Iris pigment epithelial cell (primary cell): ENCODE measurements at places on chromosomes 16 and 17.

DNA sequence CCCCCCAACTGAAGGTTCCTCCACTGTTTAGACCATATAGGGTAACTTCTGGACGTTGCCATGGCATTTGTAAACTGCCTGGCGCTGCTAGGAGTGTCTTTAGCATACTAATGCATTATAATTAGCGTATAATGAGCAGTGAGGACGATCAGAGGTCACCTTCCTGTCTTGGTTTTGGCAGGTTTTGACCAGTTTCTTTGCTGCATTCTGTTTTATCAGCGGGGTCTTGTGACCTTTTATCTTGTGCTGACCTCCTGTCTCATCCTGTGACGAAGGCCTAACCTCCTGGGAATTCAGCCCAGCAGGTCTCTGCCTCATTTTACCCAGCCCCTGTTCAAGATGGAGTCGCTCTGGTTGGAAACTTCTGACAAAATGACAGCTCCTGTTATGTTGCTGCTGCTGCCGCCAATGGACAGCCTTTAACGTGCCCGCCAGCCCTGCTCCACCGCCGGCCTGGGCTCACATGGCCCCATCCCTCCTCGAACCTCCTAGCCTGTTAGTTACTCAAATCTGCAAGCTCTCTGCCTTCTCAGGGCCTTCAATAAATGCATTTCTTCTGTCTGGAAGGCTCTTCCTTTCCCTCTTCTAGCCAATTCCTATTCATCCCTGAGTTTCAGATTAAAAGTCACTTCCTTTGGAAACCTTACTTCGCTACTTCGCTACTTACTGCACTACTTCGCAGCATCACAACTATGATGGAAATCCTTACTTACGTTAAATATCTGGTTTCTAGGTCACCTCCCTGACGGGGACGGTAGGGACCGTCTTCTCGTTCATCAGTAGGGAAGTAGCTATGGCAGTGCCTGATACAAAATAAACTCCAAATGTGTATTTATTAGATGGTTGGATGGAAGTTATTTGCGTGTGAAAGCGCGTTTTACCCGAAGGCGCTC is 640 bp upstream of the NAGLU start:
- no peak for DNase-seq

- DNase-seq = no peak
These were observed 126.0 kb upstream of the GOT2 start for GRCh38 chr16:58859958-58860669.

- DNase-seq = no peak
These were observed 43.8 kb upstream of the NF1 start for GRCh38 chr17:31050948-31051347.

DNA sequence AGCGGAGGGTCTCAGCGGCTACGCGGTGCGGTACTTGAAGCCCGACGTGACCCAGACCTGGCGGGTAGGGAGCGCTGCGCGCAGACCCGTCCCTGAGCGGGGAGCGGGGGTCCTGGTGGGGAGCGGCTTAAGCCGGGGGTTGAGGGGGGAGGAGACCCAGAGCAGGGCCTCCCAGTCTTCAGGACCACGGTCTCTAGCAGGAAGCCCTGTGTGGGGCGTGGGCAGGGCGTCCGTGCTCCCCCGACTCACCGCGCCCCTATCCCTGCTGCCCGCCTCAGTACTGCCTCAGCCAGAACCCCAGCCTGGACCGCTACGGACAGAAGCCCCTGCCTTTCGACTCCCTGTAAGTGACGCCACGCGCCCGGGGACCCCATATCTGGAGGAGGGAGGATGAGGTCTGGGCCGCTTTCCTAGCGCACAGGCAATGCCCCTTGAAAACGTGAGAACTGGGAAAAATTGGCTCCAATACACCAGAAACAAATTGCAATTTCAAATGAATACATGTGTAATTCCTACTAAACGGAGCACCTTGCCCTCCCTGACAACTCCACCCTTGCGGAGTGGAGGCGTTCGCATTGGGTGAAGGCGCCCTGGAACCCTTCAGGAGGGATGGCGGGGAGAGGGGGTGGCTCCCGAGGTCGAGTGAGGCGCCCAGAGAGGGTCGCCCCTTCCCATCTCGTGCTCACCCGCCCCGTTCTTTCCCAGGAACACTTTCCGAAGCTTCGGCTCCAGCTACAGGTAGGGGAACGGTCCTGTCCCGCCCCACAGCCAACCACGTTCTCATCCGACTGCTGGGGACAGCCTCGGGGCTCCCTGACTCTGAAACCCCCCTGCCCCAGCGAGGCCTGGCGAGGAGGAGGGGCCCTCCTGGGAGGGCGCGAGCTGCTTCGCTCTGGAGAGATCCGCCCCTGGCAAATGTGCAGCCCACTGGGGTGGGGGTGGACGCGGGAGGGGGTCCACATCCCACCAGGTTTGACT is 14.6 kb upstream of the CNGB1 start:
- DNase-seq = no peak

- DNase-seq = peak; percentile 87
These were observed 487 bp downstream of the C17orf67 start for GRCh38 chr17:56833057-56833808.

DNA sequence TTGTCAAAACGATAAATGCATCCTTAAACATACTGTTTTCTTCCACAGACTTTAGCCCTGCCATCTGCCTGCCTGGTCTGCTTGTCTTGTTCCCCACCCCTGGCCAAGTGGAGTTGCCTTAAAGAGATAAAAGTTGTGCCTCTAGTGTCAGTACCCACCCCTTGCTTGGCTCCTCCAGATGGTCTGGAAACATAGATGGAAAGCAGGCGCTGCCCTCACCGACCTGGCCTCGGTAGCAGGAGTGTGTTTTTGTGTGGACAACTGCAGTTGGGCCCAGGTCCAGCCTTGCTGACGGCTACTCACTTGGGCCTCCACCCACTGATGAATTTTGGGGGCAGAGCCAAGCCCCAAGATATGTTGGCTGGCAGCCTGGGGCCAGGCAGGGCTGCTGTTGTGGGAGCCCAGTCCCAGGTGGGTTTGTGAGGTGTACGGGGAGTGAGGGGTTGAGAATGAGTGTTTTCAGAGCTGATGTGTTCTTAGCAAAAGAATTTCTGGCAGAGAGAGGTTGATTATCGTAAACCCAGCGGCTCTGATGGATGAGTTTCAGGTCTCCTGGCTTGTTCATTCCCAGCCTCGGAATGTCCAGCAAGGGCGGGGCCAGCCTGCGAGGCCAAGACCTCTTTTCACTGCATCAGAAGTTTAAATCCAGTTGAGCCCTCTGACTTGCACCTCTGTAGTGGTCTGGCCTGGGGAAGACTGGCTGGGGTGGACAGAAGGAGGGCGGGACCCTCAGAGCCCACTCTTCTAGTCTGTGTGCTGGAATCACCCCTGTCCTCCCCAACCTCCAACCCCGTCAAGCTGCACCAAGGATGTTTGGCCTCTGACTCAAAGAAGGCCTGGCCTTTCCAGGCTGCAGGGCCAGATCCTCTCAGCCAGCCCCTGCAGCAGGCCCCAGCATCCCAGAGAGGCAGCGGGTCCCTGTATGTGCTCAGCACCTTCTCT is 179.7 kb downstream of the RAB11FIP4 start:
- peak; percentile 93 for DNase-seq

GRCh38 chr16:57091200-57091974 is 996 bp upstream of the CPNE2 start:
- DNase-seq = peak; percentile 56

DNA sequence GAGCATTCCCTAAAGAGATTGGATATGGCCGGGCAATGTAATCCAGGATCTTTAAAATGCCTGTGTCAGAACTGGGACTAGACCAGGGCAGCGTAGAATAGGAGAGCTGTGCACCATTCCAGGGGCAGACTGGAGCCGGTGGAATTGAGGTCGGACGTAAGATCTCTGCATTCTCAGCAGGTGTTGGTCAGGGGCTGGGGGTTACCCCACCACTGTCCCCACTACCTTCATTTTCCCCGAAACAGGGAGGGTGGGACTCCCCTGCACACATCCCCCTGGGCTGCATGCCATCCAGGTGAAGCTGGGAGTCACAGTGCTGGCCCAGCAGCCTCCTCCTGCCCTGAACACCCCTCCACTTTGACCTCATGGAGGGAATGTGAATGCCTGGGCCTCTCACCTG is 17.8 kb downstream of the OSBPL7 start:
- DNase-seq = no peak

- DNase-seq = no peak
These were observed 775 bp downstream of the SPIRE2 start for GRCh38 chr16:89828870-89829629.

GRCh38 chr16:15583526-15583925 is 59.4 kb downstream of the MARF1 start:
- DNase-seq = no peak

- DNase-seq = no peak
These were observed 220.9 kb downstream of the ZNF423 start for GRCh38 chr16:49635009-49635350.

DNA sequence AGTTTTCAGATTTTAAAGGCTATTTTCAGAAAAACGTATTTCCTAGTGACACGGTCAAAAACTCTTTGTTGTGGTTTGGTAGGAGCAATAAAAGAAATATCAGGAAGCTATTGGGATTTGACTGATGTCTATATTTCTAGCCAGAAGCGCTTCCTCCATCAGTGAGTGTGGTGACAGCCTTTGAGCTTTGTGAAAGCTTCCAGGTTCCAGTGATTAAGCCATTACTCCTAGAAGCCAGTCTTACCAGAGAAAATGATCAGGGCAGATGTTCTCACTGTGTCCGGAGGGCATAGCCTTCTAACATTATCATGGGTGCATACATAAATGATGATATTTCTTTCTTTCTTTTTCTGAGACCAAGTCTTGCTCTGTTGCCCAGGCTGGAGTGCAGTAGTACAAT is 39.6 kb downstream of the MAP2K6 start:
- DNase-seq = no peak

DNA sequence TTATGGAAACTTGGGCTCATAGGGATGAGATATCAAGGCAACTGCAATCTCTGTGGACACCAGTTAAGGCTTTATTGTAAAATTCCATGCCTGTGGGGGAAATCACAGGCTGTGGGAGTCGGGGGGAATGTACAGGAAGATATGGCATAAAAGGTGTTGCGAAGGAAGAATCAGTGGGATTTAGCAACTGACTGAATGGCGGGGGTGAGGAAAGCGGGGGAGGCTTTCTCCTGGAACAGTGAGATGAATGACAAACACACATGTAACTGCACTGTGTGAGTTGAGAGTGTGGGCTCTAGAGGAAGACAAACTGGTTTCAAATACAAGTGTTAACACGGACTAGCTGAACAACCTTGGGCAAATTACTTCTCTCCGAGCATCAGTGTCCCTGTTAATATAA is 143.7 kb downstream of the PRKCB start:
- no peak for DNase-seq

DNA sequence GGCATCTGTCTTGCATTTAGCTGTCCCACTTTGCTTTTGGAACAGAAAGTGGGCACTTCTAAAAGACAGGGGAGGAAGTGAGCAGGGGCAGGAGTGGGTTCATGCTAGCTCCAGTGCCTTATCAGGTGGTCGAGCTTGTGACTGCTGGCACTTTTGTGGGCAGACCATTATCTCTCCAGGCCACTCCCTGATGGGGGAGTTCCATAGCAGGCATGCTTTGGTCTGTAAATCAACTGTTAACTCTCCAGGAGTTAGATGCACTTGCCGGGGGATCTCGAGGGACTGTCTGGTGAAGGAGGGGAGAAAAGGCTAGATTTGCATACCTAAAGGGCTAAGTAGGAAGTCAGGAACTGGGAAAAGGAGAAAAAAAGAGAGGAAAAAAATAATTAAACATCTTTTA is 9.3 kb upstream of the CARD14 start:
- DNase-seq = no peak

- peak; percentile 51 for DNase-seq
These were observed 5.9 kb downstream of the DPEP2 start for GRCh38 chr16:67993207-67994039.

DNA sequence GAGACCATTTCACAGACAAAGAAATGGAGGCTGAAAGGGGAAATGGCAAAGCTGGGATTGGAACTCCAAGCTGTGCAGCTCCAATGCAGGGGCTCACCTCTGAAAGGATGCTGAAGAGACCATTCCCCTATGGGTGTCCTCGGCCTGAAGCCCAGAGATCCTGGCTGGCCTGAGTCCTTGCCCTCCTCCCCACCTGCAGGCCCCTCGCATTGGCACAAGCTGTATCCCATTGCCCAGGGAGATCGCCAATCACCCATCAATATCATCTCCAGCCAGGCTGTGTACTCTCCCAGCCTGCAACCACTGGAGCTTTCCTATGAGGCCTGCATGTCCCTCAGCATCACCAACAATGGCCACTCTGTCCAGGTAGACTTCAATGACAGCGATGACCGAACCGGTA is 2.6 kb downstream of the CA7 start:
- DNase-seq = no peak

GRCh38 chr17:75315541-75316243 is 26.5 kb upstream of the SLC25A19 start:
- peak; percentile 27 for DNase-seq

GRCh38 chr17:7523033-7523432 is 25.8 kb upstream of the TNFSF12 start:
- DNase-seq = peak; percentile 15

GRCh38 chr16:71461686-71462648 is at the start of gene ZNF23:
Gene ZNF23 (minus strand): TSS chr16:71462247. CDS start chr16:71456796, 5,451 bp downstream.
- DNase-seq = peak; percentile 69

DNA sequence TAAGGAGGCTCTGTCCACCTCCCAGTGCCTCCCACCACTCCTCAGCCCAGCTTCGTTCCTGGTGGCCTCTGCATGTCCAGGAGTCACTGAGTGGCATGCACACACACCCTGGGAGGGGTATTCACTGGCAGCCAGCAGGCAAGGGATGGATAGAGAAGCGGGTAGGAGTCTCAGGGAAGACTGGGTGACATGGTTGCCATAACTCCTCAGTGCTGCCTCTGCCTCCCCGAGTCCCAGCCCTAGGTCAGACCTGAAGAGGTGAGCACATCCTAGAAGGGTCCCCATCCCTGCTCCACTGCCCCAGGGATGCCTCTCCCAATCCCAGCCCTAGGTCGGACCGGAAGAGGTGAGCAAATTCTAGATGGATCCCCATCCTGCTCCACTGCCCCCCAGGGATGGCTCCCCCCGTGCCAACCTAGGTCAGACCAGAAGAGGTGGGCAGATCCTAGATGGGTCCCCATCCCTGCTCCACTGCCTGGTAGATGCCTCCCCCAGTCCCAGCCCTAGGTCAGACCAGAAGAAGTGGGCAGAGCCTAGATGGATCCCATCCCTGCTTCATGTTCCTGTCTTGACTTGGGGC is 197.0 kb downstream of the IRF8 start:
- no peak for DNase-seq

DNA sequence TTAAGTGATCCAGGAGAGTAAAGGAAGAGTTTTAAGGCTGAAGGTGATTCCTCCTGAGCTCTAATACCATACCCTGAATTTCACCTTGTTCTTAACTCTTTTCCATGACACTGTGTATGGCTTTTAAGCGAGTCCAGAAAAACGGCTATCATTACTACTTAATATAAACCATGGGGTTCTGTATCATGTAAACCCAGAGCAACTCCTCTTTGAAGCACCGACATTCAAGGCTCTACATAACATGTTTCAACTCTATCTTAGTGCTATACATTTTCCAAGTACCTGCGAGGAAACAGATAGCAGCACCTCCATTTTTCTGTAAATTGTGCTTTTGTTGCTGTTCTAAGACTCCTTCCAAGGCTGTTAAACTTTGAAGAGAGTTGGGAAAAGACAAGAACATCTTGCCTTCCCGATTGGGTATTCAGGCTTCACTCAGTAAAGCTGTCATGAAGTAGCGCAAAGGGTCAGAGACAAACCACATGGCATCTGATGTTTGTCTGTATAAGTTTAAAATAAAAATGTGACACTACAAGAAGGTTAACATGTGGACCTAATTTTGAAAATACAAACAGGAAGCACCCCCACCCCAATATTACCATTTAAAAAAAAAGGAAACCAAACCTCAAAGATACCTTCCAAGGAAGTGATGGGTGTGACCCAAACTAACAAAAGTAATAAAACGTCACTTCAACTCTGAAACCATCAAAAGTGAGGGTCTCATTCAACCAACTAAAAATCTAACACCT is 3.9 kb downstream of the STAT5B start:
- DNase-seq = no peak

- DNase-seq = peak; percentile 86
These were observed 59.9 kb downstream of the BEAN1 start for GRCh38 chr16:66486773-66487579.
